ENCODE measurements at places on chromosomes 2 and 18.
A peak's percentile ranks its signal among the peaks of the same experiment; 100 is the strongest.

- DNase-seq = no peak
Observed at GRCh38 chr18:80204142-80204541, 43.2 kb downstream of the PARD6G start.

DNA sequence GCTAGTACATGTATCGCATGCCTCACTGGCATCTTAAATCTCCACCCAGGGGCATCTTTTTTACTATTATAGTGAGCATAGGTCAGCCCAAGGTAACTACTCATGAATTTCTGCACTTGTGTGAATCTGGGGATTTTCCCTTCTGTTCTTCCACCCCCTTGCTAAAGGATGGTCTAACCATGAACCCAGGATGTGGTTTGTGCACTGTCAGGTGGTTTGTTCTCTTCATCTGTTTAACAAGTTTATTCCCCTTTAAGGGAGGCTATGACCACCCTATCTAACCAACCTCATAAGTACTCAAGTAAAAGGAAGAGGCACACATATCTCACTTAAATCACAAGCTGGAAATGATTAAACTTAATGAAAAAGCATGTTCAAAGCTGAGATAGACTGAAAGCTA, 243.0 kb downstream of the RPRM start:
- no peak for DNase-seq

DNA sequence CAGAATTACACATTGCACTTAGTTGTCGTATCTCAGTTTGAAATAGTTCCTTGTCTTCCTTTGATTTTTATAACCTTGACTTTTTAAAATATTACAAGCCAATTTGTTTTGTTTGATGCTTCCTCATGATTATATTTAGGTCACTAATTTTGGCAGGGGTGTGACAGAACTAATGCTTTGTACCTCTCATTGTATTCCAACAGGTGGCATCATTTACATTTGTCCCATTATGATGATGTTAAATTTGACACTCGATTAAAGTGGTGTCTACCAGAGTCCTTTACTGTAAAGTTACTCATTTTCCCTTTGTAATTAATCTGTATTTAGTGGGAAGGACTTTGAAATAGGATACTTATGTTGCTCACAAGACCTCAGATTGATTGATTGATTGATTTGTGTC, 21.5 kb upstream of the MFSD2B start:
- DNase-seq = peak; percentile 55

- DNase-seq = no peak
Observed at GRCh38 chr2:40169856-40170255, 282.0 kb downstream of the SLC8A1 start.

DNA sequence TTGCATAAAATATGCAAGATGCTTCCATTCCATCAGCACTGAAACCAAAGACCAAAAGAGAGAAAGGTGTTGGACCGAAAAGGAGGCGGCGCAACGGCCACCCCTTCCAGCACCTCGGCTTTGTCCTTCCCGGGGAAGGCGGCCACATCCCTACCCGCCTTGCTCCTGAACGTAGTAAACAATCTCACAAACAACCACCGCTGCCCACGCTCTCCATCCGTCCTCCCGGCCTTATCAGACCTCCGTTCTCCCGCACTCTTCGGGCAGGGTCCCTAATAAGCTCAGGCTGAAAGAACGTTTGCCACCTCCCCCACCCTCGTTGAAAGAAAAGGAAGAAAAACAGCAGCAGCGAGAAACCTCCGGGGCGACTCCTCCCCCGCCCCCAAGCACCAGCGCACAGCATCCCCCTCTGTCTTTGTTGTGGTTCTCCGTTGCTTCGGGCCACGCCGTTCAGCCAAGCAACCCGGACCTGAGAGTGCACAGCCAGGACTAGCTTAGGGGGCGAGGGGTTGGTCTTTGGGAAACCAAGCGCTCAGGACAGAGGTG, 4.4 kb downstream of the EVX2 start:
- no peak for DNase-seq

DNA sequence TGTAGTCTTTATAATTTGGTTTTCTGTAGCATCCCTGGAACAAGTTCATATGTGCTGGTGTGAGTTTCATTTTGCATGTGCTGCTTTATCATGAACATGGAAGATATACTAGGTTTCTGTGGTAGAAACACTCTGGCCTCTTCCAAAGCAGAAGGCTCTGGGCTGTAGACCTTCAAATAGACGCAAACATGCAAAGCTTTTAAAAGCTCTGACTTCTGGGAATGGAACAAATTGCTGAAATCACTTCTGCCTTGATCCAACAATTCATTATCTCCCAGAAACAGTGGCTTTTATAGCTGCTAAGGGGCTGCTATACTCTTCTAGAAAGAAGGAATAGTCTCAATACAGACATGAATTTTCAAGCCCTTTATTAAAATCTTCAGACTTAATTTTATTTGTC, 382.2 kb downstream of the LRP1B start:
- no peak for DNase-seq

- no peak for DNase-seq
Observed at GRCh38 chr2:229111744-229112143, 159.3 kb downstream of the PID1 start.

- DNase-seq = no peak
Observed at GRCh38 chr2:238635647-238636051, 208.9 kb downstream of the ASB1 start.

DNA sequence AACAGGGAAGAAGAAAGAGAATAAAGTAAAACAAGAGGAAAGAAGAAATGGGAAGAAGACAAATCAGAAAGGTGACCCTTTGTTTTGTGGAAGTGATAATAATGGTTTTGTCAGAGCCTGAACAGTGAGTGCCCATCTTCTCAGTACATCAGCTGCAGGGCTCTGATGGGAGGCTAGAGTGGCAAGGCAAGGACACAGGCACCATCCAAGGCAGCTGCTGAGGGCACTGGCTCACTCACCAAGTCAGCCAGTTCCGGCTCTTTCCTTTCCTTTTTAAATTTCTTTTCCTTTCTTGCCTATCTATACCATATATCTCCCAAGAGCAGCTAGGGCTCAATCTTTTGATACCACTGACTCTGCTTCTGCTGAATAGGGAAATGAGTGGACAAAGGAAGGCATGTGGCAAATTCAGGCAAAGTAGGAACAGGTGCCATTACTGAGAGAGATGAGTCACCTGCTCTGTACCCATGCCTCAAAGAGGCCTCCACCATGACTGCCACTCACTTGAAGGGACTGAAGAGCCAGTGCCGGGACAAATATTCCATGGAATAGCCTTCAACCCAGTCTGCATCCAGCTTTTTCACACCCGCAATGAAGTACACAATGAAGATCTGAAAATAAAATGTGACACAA, 6.2 kb downstream of the GGCX start:
- DNase-seq = peak; percentile 29

DNA sequence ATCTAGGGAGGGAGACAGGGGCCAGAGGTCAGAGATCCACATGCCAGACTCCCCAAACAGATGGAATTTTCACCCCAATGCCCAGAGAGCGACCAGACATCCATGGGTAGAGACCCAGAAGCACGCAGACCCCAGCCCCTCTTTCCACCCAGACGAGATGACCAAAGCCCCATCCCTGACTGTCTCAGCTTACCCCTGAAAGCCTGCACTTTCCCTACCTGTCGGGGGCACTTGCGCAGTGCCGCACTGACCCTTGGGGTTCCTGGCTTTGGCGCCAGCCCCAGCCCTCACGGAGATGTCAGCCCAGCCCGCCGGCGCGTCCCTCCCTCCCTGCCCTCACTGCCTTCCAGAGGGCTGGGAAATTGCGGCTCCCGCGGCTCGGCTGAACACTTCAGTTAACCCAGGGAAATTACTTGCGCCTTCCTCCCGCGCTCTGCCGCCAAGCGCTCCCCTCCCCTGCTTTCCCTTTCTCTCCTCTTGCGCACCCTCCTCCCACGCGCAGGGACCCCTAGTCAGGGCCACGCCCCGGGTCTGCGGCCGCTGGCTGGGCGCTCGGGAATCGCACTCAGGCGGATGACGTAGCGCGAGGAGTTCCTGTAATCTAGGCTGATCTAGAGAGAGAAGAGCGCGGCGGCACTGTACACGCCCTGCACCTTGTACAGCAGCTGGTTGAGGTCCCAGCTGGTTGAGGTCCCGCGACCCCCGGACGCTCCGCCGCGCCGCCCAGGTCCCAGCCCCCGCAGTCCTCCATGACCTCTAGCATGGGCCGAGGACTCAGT, 12.0 kb downstream of the ALPG start:
- no peak for DNase-seq

- no peak for DNase-seq
Observed at GRCh38 chr18:477565-477964, 22.9 kb downstream of the COLEC12 start.

DNA sequence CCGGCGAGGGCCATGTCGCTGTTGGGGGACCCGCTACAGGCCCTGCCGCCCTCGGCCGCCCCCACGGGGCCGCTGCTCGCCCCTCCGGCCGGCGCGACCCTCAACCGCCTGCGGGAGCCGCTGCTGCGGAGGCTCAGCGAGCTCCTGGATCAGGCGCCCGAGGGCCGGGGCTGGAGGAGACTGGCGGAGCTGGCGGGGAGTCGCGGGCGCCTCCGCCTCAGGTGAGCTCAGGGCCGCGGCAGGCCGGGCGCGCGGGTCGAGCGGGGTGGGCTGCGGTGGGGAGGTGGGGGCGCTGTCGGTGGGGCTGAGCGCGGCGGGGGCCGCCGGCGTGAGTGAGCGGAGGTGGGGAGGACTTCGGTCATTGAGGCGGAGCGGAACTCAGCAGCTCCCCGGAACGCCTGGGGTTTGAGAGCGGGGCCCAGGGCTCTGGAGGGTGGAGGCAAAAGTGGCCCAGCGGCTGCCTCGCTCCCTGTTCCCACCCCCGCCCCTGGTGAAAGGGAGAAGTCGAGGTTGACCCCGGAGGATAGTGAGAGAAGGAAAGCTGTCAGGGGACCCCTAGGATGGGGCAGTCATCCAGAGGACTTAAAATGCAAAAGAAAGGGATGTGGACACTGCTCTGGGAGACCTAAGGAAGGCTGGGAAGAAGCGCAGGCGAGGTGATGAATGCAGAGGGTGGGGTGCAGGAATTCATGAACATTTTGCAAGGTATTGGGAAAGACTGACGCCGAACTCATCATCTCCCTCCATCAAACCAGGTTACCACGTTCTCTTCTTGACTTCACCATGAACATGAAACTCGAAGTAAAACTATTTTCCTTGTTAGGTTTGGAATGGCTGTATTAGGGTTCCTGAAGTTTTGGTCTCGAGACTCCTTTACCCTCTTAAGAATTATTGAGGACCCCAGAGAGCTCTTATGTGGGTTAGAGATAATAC, 633 bp downstream of the MALT1 start:
- peak; percentile 40 for DNase-seq

DNA sequence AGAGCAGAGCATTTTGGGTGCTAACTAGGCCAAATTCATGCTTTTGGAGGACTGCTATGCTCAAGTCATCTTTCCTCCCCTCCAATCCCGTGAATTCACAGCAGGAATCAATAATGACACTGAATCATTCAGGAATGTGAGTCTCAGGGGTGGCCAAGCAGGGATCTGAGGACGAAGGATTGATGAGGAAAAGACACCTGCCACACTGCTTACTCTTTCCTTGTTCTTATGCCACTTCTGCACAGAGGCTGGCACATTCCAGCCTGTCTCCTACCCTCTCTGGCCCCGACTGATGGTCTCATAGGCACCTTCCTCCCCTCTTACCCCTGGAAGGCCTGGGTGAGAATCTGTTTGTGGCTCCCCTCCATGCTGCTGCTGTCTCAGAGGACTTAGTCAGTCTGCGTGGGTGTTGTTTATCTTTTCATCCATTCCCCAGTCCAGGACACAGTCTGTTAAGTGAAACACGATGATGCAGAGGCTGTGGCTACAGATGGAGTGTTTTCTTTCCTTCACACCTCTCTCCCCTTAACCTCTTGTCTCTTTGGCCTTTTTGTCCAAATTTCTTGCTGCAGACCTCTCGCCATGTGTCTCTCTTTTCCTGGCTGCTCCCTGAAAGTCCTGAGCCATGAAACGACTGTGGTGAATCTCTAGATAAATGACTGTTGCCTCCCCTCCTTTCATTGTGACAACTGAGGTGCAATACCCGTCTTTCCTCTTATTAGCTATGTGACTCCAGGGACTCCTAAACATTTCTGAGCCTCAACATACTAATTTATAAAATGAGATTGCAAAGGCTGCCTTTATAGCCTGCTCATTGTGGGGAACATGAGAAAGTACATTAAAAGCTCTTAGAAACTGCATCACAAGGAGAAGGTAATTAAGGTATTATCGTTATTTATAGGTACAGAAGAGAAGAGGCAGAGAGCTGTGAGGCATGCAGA, 86.9 kb downstream of the RDH14 start:
- peak; percentile 32 for DNase-seq

GRCh38 chr2:196331851-196332250, 160.5 kb upstream of the STK17B start:
- DNase-seq = no peak

DNA sequence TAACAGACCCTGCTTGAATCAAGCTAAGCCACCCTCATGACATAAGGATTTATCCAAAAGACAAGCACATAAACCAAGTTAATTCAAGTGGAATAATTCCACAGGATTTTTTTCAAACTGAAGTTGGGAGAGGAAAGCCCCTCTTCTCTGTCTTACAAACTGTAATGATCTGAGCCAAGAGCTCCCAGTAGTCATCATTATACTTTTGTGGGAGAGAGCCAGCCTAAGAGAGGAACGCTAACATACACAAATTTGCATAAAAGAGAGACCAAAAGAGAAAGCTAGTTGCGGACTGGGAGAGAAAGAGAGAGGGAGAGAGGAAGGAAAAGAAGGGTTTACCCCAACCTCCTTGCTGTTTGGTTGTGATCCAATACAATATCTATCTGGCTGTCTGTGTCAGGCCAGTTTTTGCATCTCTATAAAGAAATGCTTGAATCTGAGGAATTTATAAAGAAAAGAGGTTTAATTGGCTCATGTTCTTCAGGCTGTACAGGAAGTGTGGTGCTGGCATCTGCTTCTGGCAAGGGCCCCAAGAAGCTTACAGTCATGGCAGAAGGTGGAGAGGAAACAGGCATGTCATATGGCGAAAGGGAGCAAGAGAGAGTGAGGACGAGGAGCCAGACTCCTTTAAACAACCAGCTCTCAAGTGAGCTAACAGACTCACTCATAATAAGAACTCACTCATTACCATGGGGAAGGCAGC, 20.8 kb upstream of the PUM2 start:
- no peak for DNase-seq

- DNase-seq = no peak
Observed at GRCh38 chr18:23114171-23114881, 21.0 kb upstream of the CABLES1 start.

DNA sequence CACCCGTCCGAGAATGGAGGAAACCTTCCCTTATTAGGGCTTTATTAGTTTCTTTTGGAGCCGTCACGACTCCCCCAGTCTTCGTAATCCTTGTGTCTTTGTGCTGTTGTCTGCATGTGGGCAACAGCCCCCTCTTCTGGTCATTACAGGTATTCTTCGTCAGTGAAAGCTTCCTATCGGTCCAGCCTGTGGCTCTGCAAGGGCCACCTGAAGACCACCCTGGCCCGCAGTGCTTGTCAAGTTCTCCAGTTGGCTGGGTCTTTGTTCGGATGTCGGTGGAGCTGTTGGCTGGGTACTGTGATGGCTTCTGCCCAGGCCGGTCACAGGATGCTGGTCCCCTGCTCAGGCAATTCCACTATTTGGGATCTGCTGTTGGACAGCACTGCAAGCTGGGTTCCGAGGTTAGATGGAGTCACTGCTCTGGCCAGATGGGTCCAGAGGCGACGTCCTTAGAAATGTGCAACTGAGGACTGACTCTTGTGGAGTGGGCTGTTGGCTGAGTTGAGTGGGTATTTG, 19.2 kb downstream of the E2F6 start:
- no peak for DNase-seq

Data from RKO (cell line).